Neural progenitor cell (in vitro differentiated cells): ENCODE measurements at places on chromosomes 16 and 17. TPM values are rescaled to one million over a fixed set of nuclear protein-coding genes. Genes with fewer than 3 reads are reported as not detected.

SLC16A11 gene
- not detected in 2 replicates for total RNA-seq

OXLD1 gene
- 11.9 and 51.4 TPM in 2 replicates for total RNA-seq

CHMP6 gene
- 11.5 and 20.9 TPM in 2 replicates for total RNA-seq

DNASE1L2 gene
- 0.21 and 1.6 TPM in 2 replicates for total RNA-seq

AMFR gene
- total RNA-seq, result 38.7 and 51.3 TPM in 2 replicates

SLC52A1 gene
- 0.31 TPM in 1 of 2 replicates, not detected in the other for total RNA-seq

DNA sequence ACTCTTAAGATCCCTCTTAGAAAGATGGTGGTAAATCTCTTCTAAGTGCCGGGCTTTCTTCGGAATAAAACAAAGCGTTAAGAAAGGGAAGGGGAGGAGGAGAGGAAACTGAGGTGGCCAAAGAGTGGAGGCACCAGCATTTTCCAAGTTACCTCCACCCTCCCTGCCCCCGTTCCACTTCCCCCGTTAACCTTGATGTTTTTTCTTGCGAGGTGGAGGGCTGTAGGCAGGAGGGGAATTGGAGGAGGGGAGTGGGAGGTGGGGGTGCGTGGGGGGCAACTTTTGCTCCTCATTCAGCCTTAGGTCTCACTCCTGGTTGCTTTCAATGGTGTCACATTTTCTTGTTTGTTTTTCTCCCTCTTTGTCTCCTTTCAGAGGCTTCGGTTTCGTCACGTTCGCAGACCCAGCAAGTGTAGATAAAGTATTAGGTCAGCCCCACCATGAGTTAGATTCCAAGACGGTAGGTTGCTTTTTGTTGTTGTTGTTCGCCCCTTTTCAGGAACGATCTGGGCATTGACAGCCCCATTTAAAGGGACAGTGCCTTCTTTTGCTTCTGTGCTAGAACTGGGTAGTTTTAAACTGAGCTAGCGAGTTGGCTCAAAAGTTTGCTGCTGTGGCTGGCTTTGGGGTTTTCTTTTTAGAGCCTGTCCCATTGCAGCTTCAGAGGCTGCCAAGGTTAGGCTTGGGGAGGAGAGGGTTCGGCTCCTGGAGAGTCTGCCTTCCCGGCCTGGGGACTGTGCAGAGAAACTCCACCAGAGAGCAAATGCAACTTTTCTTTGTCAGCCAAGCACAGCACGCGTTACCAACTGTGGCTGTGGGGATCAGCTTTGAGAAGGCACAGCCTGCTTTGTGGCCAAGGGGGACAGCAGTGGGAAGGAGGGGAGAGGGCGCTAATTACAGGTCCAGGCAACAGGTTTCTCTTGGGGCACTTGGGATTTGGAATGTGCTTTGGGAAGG, 1.9 kb downstream of the MSI2 start:
- H3K27ac ChIP-seq, result peak overlapping the region; percentile 81
- H3K36me3 ChIP-seq, result peaks cover 17% of the 10 kb centered on the region
- peak; percentile 69 for DNase-seq

DNA sequence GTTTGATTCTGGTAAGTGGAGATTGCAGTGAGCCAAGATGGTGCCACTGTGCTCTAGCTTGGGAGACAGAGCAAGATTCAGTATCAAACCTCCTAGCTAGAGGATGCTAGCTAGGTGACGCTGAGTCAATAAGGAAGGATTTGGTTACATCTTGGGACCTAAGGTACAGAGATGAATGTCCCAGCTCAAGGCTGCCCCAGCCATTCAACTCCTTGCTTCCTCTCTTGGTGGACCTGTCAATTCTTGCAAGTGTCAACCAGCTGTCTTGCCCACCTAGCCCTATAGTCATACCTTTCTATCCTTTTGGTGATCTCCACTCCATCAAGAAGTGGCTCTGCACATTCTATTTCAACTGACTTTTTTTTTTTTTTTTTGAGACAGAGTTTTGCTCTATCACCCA, 1.4 kb upstream of the MILR1 start:
- no peak for DNase-seq
- no peaks in the 10 kb centered on the region for H3K27me3 ChIP-seq
- no peak overlapping the region for H3K27ac ChIP-seq
- no peaks in the 10 kb centered on the region for H3K4me1 ChIP-seq

DNA sequence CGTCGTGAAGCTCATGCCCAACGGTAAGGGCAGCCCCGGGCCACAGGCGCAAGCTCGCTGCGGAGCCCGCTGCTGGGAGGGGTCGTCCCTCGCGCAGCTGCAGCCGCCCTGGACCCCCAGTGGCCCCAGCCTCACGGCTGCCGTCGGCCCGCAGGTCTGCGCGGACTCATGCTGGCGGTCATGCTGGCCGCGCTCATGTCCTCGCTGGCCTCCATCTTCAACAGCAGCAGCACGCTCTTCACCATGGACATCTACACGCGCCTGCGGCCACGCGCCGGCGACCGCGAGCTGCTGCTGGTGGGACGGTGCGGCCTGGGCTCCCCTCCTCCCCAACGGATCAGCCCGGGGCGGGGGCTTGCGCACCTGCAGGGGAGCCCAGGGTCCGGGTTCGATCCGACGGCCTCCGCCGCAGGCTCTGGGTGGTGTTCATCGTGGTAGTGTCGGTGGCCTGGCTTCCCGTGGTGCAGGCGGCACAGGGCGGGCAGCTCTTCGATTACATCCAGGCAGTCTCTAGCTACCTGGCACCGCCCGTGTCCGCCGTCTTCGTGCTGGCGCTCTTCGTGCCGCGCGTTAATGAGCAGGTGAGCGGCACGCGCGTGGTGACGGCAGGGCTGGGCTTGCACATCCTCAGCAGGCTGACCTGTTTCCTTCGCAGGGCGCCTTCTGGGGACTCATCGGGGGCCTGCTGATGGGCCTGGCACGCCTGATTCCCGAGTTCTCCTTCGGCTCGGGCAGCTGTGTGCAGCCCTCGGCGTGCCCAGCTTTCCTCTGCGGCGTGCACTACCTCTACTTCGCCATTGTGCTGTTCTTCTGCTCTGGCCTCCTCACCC, 5.8 kb downstream of the SLC5A2 start:
- H3K27me3 ChIP-seq, result peaks cover 62% of the 10 kb centered on the region
- H3K4me1 ChIP-seq, result peaks cover 5% of the 10 kb centered on the region
- H3K36me3 ChIP-seq, result no peaks in the 10 kb centered on the region
- H3K27ac ChIP-seq, result no peak overlapping the region
